ENCODE measurements at places on chromosomes 7 and 10. TPM values are rescaled to one million over a fixed set of nuclear protein-coding genes. Genes with fewer than 3 reads are reported as not detected.

GRCh38 chr7:29199776-29200175 lies 5.2 kb downstream of the CHN2 start:
- DNase-seq, result no peak

- DNase-seq, result no peak
Measured at GRCh38 chr10:74542077-74542476, 284.3 kb upstream of the KAT6B start.

DNA sequence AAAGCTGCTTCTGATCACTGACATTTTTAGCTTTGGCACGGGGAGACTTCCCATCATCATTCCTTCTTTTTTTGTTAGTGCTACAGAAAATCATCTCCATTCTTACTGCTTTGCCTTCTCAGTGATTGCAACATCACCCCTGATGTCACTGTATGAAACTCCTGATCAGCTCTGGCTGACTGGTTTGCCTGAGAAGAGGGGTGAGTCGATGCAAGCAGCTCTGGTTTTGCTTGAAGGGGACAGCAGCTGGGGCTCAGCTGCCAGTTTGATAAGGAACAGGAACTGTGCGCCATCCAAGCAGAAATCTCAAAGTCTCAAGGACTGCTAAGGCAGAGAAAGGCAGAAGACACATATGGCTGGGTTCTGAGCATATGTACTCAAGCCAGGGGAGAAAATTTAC lies 808.5 kb upstream of the CELF2 start:
- no peak for DNase-seq

- no peak for DNase-seq
Measured at GRCh38 chr7:92678291-92678920, 88.2 kb upstream of the FAM133B start.

- no peak for DNase-seq
Measured at GRCh38 chr10:115005771-115006170, 67.8 kb downstream of the TRUB1 start.

DNA sequence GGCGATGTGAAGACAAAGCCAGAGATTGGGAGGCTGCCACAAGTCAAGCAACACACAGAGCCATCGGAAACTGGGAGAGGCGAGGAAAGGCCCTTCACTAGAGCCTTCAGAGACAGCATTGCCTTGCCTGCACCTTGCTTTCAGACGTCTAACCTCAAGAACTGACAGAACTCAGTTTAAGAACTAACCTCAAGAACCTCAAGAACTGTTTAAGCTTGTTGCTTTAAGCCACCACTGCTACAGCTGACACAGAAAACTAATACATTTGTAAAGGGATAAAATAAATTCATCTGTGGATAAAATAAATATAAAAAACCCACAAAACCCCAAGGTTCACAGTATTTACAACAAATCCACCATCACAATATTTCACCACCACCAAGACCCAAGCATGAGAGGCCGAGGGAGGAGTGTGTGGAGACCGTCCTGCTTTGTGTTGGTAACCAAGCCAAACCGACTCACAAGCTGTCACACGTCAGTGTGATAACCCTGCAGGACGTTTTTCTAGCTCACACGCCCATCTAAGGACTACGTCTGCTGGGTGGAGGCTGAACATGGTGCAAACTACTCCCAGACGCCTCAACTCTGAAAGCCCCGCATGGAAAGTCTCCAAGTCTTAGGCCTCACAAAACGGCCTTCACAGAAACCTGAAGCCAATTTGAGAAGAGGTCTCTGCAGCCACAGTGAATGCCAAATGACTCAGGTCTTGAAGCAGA lies 116.8 kb downstream of the ABLIM1 start:
- DNase-seq, result peak; percentile 98

GRCh38 chr10:127386606-127387327 lies 162.3 kb upstream of the NPS start:
- DNase-seq, result no peak

GRCh38 chr10:65898055-65898454 lies 1027.8 kb upstream of the LRRTM3 start:
- no peak for DNase-seq

DNA sequence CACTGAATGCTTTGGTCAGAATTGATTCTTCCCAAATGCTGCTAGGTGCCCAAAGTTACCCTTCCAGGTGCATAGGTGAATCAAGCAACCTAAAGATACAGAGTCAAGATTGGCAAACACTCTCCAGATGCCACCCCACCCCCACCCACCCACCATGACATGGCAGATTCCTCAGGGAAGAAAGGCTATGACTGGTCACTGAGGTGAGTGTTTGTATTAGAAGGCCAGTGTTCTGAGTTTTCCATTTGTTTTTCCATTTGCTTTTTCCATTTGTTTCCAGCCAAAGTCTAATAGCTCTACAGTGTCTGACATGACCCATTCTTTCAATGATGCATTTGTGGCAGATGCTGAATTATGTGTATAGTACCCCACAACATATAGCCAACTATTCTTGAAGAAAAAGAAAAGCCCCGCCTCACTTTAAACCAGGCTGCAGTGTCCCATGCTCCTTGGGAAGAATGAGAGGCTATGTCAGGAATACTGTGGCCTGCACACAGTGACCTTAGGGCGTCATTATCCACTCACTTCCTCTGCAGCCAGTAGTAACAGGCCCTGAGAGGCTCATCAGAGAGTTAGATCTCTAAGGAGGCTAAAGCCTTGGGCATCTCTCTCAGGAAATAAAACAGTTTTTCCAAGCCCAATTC lies 16.1 kb upstream of the HIBADH start:
- DNase-seq, result no peak

DNA sequence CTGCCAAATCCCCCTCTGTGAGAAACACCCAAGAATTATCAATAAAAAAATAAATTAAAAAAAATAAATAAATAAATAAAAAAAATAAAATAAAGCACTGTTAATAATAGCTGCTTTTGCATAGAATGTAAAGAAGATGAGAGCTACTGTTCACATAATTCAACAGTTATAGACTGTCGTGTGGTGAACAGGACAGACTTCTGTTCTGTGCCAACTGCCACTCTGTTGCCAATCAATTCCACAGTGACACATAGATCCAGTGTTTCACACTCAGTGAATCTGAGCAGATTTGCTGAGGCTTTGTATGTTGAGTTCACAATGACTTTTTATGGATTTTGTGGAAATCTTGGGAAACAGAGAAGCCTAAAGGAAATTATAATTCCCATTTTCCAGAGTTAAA lies 14.9 kb downstream of the ARHGAP19 start:
- no peak for DNase-seq

DNA sequence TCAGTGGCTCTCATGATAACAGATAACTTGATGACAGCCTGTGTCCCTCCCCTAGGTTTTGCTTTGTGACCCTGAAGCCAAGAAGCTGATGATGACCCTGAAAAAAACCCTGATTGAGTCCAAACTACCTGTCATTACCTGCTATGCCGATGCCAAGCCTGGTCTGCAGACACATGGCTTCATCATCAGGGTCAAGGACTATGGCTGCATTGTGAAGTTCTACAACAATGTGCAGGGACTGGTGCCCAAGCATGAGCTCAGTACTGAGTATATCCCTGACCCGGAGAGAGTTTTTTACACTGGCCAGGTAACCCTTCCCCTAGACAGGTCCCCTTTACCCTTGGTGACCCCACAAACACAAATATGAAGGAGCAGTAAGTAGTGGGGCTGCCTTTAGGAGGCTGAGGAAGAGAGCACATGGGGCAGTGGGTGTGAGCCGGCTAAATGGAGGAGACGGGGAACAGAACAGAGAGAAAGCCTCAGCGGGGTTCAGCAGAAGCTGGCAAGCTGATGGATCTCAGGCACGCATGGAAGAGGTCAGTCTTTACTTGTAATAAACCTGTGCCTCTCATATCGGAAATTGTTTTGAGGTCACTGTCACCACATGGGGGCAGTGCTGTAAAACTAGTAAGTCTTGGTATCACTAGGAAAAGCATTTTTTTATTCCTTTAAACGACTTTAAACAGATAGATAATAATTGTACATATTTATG lies 20.2 kb downstream of the PDCD11 start:
- DNase-seq, result no peak

DNA sequence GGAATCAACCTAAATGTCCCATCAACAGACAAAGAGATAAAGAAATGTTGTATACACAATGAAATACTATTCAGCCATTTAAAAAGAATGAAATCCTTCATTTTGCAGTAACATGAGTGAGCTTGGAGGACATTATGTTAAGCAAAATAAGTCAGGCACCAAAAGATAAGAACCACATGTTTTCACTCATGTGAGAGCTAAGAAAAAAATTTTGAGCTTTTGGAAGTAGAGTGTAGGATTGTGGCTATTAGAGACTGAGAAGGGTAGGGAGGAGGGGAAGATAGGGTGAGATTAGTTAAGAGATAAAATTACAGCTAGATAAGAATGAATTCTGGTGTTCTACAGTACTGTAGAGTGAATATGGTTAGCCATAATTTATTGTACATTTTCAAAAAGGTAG lies 8.3 kb upstream of the YAE1 start:
- DNase-seq, result no peak

DNA sequence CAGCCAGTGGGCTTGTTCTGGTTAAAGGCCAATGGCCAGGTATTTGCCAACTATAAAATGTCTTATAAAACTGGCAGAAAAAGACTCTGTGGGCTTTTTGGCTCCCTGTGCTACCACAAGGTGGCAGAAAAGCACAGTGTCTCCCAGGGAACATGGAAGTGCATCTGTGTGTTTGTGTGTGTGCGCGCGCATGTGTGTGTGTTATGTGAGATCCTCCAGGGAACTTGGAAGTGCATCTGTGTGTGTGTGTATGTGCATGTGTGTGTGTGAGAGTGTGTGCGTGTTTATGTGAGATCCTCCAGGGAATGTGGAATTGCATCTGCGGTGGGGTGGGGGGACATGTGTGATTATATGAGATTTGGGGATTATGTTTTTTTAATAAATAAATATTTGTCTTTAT lies 30.2 kb upstream of the ABI1 start:
- DNase-seq, result no peak

Gene DRGX
- not detected for total RNA-seq

Gene NKX1-2
- total RNA-seq, result 0.98 TPM

Gene HOXA2
- 2.0 TPM for total RNA-seq

Gene FEZF1
- not detected for total RNA-seq

Gene PAPOLB
- total RNA-seq, result not detected

Gene SVOPL
- total RNA-seq, result not detected

Gene C7orf57
- total RNA-seq, result not detected

Gene POM121C
- total RNA-seq, result 21.6 TPM

Gene CPA2
- total RNA-seq, result not detected

Gene RAPGEF5
- 68.0 TPM for total RNA-seq

Gene HOXA3
- 3.9 TPM for total RNA-seq
